ENCODE measurements at places on chromosomes 6 and 20. TPM values are rescaled to one million over a fixed set of nuclear protein-coding genes. Genes with fewer than 3 reads are reported as not detected.

Gene ZBTB12
- total RNA-seq, result 2.1 TPM

DNA sequence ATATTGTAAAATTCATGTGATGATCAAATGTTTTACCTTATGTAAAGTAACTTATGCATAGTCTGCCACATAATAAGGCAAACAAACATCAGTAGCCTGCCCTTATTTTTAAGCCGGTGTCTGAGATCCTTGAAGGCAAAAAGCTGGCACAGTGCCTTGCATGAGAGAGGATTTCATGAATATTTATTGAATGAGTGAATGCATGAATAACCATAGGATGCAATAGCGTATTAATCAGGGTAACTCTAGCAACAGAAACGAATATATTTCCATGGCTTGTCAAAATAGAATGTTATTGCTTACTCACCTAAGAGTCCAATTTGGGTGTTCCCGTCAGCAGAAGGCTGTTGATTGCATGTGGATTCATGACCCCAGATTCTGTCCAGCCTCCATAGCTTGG lies 34.9 kb downstream of the BTBD3 start:
- no peak for DNase-seq

GRCh38 chr20:53900380-53900999 lies 169.9 kb downstream of the BCAS1 start:
- no peak for DNase-seq

DNA sequence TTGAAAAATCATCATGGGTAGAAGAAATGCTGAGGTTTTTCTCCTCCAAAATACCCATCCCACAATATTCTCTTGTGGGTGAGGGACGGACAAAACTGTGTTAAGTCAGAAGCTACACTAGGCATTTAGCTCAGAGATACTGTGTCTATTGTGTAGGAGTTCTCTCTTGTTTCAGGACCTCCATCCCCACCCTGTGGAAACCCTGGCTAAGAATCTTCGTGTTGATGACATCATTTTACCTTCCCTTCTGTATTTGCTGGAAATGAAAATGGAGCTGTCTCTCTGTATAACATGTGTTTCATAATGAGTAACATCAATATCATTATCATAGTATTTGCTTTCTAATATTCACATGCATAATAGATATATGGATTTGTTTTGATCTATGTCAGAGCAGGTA lies 1193.0 kb upstream of the CITED2 start:
- no peak for DNase-seq

DNA sequence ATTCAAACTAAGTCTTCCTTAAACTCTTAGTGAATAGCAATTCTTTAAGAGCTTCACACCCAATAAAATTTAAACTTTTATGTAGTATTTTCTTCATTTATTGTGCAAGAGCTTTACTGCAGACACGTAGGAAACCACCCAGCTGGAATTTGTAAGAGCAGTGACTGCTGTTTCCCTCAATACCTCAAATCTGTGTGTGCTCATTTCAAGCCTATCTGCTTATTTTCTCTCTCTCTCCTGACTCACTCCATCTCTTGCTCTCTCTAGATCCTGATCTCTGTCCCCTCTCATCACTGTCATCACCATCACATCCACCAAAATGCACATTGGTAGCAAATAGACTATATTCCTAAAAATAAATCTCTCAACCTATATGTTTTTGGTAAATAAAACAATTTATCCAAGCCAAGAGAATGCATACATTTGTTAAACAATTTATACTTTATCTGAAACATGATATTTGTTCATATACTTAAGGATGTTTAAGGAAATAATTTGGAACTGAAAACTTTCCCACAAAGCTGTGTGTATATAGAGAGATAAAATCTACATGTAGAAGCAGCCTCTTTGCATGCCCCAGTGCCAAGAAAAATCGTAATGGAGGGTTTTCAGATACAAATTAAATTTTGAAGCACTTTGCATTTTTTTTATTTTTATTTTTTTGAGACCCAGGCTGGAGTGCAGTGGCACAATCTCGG lies 273.0 kb downstream of the TFAP2A start:
- no peak for DNase-seq

DNA sequence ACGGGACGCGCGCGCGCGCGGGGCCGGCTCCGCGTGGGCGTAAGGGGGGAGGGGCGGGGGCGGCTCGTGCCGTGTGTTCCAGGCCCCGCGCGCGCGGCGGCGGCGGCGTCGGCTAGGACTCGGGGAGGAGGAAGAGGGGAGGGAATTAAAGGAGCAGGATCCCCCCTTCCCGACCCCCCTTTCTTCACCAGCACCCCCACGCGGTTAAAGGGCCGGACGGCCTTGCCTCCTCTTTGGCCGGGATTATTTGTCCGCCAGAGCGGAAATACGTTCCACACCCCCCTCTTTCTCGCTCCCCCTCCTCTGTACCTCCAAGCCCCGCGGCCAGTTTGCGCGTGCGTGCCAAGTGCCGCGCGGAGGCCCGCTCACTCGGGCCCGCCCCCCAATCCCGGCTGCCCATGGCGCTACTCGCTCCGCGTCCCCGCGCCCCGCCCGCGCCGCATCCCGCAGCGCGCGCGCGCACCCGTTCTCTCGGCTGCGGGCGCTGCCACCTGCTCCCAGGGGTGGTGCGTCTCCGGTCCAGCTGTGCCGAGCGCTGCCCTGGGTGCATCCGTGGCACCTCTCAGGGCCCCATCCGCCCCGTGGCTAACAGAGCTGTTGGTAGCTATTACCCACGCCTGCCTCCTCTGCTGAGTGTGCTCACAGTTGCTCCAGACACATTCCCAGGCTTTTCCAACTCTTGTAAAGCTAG lies at the start of gene ZBTB12:
ZBTB12 (minus strand) TSS at position 134 of the 691 bp plus-strand sequence. CDS start 781 bp downstream, outside the sequence.
- peak; percentile 88 for DNase-seq

Gene VWA7
- 1.6 TPM for total RNA-seq

DNA sequence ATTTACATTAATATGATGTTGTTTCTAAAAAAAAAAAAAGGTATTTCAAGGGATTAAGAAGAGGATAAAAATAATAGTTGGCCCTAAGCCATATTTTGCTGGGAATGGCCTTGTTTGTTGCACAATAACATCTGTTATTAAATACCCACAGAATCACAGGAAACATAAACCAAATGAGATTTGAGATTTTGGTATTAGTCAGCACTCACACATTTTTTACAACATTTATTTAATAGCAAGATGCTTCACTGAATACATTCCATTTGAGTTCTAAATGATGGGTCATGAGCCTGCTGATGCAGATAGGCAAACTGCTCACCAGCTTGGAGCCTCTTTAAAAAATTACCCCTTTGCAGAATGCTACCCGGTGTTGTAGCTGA lies 92.9 kb upstream of the ENPP5 start:
- no peak for DNase-seq

DNA sequence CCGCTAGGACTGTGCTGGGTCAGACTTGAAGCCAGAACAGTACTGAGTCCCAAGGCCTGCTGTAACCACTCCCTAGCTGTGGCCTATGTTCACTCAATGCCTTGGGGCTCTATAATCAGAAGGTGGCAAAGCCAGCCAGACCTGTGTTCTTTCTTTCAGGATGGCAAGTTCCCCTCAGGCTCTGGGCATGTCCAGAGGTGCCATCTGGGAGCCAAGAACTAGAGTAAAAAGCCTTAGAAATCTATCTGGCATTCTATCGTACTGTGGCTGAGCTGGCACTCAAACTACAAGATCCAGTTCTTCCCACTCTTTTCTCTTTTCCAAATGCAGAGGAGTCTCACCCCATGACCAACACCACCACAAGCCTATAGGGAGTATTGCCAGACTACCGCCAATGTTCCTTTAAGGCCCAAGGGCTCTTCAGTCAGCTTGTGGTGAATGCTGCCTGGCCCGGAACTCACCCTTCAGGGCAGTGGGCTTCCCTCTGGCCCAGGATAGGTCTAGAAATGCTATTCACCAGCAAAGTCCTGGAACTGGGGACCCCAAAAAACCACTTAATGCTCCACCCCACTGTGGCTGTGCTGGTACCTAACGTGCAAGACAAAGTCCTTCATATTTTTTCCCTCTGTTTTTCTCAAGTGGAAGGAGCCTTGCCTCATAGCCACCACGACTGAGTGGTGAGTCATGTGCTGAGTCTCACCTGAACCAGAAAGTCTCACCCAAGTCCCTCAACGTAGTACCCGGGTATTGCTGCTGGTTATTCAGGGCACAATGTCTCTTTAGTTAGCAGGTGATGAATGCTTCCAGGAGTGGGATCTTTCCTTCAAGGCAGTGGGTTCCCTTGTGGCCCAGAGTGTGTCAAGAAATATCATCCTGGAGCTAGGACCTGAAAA lies 8.6 kb upstream of the SIRPB2 start:
- no peak for DNase-seq

DNA sequence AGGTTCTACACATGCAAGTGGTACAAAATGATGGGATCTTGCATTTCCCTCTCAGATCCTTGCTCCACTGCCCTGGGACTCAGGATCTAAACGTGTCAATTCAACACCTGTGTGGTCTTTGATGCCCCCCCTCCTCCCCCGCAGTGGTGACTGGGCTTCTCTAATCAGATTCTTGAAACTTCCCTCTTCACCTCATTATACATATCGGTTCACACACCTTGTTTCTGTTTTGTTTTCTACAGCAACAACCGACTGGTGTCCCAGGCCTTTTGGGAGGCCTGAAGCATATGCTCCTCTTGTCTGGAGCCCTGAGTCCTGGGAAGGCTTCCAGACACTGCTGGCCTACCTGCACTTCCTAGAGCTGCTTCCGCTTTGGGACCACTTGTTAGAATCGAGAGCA lies 20.0 kb downstream of the SAMD3 start:
- DNase-seq, result peak; percentile 64

DNA sequence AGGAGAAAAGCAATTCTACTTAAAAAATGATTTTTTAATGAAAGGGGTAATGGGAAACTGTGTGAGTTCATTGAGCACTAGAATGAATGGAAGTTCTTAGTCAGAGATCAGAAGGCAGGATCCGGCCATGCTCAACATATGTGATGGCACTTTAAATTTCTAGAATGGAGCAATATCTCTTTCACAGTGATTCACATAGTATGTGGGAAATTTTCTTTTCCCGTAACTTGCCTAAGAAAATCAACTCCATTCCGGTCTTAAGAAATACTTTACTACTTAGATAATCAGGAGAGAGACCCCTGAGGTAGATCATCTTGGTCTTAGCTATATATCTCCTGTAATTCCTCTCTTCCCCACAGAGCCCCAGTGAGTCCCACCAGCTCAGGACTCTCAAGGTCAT lies 131.8 kb downstream of the SCML4 start:
- DNase-seq, result no peak

GRCh38 chr6:148027201-148027600 lies 315.4 kb upstream of the SASH1 start:
- DNase-seq, result no peak

Gene HLA-DQA1
- total RNA-seq, result 3.9 TPM

Gene C4A
- total RNA-seq, result 3.2 TPM

- no peak for DNase-seq
Observed at GRCh38 chr6:161949531-161949930, 675.7 kb upstream of the AGPAT4 start.

All from activated CD8-positive, alpha-beta T cell treated with anti-CD3 and anti-CD28 coated beads for 36 hours (primary cell).